ENCODE measurements at places on chromosomes 1 and 21.

DNA sequence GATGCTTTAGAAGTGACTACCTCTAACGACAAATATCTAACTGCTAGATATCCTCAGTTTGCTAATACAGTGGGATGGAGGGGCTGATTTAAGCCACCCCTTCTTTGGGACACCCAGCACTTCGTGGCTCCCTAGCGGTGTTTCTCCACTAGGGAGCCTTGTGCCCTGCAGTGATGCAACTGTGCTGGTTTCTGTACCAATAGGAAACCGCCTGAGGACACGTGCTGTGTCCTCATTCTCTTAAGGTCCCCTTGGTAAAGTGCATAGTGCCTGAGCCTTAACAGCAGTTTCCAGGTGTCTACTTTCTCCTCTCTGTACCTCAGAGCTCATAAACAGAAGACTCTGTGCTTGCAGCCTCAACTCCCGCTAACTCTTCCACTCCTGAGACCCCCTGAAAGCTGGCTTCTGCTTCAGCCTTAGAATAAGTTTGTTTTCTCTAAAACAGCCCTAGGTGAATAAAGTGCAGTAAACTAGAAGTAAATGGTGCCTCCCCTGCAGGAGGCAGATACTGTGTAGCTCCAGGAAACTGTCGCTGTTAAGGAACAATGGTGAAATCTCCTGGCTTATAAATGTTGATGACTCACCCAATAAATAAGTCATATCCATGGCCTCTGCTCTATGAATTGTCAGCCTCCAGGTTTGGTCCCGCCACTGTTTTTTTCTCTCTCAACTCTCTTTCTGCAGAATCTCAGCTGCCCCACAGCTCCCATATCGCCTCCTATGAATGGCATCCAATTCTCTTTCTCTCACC, 130.4 kb downstream of the AK5 start:
- DNase-seq: no peak

GRCh38 chr21:35476621-35477395, 427.7 kb upstream of the RUNX1 start:
- no peak for DNase-seq

DNA sequence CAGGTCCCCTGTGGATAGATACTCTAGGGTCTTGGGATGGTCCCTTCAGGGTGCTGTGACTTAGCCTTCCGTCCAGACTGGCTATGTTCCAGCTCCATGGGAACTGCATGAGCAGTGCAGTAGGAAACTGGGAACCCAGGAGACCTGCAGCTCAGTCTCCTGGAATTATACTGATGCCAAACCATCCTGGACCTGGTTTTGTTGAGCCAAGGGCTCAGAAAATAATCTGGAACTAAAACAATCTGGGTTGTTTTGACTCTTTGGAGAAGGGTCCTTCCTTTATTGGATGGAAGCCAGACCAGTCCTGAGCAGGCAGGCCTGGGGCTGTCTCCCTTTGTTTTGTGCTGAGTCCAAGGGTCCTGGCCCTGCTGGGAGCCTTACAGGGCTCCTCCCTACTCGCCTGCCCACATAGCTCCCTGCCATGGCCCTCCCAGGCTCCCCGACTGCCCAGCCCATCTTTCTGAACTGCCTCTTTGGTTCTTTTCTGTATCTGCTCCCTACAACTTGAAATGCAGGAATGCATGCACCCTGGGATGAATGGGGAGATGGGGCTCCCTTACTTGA, 1.2 kb downstream of the IPO13 start:
- DNase-seq: no peak

GRCh38 chr21:31111093-31111492, 72.8 kb upstream of the KRTAP19-8 start:
- DNase-seq: no peak

GRCh38 chr1:8016895-8017241, 9.2 kb downstream of the ERRFI1 start:
- DNase-seq: no peak

GRCh38 chr1:159932296-159933285, 7.3 kb upstream of the TAGLN2 start:
- no peak for DNase-seq

Data from stimulated activated CD4-positive, alpha-beta T cell treated with anti-CD3 and anti-CD28 coated beads, Interleukin-15, amount 100 ng/mL, for 48 hours (primary cell).